ENCODE measurements at places on chromosomes 12 and 14. TPM values are rescaled to one million over a fixed set of nuclear protein-coding genes. Genes with fewer than 3 reads are reported as not detected.

CAPZA3 gene
- total RNA-seq = not detected

DNA sequence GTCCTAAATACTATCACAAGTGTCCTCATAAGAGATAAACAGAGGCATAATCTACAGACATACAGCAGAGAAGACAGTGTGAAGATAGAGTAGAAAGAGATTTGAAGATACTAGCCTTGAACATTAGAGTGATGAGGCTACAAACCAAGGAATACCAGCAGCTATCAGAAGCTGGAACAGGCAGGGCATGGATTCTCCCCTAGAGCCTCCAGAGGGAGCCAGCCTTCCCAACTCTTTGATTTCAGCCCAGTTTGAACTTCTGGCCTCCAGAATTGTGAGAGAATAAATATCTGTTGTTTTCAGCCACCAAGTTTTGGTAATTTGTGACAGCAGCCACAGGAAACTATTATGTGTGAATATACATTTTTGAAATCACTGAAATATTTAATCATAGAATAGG lies 47.2 kb downstream of the CCDC91 start:
- DNase-seq = peak; percentile 7

KRT71 gene
- not detected for total RNA-seq

SENP1 gene
- 19.7 TPM for total RNA-seq

GRCh38 chr12:128228581-128228980 lies 38.4 kb upstream of the TMEM132C start:
- DNase-seq = no peak

Data from RPMI7951 (cell line).